ENCODE measurements at places on chromosomes 2 and 18.

DNA sequence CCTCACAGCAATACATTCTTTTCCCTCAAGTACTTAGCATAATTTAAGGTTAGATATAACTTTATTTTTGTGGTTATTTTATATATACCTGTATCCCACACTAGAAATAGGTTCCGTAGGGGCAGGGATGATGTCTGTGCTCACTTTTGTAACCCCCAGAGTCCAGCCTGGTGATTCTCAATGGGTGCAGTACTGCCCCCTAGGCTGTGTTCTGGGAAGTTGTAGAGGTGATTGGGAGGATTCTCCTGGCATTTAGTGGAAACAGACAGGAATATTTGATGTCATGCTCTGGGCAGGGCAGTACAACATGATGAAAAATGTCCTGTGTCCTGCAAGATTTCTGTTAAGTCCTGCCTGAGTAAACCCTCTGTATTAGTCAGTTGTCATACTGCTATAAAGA is 333.3 kb downstream of the PLCL1 start:
- no peak for DNase-seq

DNA sequence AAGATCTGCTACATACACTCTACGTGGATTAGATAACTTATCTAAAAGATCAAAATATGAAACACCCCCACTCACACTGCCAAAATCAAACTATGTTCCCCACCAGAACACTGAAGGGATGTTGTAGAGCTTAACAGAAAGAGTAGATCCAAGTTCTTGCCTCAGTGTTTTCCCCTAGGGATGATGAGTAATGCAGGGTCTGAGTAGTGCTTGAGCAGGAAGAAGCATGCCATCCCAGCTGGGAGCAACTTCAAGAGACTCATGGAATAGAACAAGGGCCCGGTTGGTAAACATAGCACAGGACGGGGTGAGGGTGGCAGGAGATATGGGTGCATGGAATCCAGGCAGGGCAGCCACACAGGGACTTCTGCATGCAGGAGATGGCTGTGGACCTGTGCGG is 74.3 kb downstream of the SNTG2 start:
- peak; percentile 84 for DNase-seq

DNA sequence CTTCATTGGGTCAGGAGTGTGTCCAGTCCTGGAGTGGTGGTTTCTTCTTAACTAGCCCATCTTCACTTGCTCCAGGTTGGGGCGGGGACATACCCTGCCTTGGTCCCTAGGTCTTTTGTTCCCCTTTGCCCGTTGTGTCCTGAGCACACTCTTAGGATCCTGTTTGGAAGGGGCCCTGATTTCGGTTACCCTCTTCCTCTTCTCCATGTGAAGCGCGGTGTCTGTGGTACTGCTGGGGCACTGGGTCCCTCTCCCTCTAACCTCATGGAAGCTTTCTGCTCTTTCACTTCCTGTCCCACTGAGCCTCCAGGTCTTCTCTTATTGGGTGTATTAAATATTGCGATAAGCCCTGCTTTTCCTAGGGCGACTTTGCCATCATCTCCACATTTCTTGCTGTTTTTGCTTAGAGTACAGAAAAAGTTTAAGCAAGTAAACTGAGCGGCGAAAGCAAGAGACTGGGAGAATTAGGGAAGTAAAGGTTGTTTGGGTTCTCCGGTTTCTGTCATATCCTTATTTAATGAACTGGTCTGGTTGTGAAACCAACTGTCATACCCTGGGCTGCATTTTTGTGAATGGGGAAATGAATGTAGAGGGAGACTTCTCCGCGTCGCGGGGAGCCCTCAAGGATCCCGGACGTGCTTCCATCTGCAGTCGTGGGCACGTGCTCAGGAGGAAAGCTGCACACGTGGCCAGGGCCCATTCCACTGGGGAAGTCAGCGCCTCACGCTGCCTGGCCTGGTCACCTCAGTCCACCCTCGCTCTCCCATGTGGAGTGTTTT is 73.8 kb upstream of the B3GNT7 start:
- no peak for DNase-seq

DNA sequence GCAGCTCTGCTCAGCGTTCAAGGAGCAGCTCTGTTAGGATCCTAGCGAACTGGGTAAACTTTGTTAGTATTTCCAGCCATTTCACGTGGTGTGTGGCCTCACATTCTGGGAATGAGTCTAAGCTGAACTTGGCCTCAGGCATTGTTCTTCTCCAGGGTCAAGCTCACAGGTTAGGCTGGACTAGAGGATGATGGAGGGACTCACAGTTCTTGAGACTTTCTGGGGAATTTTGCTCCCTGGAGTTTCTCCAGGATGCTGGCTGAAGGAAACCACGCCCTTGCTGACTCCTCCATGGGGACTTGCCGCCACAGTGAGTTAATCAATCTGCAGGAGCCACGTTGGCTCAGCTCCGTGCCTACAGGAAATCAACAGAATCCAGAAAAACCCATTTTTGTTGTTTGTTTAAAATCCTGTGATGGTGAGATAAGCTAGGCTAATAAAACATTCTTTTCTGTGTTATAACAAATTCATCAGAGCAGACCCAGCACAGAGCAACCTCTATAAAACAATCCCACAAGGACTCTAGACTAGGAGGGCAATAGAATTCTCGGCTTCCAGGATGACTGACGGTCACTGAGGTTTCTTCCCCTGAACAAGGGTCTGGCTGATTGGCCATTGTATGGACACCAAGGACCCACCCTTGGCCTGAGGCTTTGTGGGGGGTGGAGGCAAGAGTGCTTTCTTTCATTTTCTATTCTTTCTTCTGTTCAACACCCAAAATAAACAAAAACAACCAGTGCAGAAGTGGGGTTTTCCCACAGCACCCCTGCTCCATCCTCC is 12.6 kb downstream of the CNDP1 start:
- DNase-seq = peak; percentile 48

- DNase-seq = peak; percentile 6
Observed at GRCh38 chr2:232230560-232230959, 148.0 kb upstream of the ALPP start.

DNA sequence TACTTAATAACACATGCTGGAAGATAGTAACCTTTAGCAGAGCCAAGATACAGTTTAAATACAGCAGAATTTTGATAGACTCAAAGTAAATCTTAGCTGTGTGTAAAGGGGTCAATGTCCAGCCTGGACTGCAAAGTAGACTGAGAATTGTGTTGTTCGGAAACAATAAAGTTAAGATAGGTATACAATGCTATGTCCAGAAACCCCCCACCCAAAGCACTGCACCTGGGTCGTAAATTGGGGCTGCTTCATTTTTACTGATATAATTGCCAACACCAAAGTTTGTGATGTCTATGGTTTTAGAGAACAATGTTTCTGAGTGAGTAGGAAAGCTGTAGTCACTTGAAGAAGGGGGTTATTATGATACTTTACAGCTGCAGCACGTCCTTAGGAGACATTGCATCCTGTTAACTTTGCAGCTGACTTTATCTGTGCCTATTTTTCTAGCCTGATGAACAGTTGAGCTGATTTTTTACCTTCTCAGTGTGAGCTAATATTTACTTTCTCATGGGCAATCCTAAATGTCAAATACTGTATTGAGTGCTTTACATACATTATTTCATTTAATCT is 4.3 kb upstream of the NCOA1 start:
- DNase-seq = no peak

DNA sequence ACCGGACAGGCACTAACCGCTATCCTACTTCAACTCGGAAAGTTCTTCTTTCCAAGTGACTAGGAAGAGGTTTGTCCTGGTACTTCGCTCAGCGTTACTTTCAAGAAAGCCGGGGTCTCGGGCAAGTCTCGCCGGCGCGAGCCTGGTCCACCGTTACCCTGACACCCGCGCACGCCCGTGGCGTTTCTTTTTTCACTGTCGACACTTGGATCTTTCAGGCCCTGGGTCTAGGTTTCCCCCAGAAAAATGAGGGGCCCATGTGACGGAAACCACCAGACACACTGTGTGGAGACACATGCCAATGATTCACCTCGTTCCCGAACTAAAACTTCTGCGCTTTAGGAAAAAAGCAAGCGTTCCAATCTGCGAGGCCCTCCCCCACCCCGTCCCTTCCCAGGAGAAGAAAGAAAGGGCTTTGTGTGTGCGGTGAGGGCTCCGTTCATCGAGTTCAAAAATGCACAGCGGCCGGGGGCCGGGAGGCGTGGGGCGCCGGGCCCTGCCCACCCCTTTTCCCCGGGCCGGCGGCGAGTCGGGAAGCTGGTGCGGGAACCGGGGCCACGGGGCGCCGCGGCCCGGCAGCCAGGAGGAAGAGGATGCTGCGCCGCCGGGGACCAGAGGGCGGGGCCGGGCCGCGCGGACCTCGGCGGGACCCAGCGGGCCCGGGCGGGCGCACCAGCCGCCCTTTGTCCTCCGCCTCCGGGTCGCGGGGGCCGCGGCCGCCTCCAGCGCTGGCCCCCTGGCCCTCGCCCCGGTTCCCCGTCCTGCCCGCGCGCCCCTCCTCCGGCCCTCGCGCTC is 2.6 kb downstream of the ZNF521 start:
- peak; percentile 57 for DNase-seq

DNA sequence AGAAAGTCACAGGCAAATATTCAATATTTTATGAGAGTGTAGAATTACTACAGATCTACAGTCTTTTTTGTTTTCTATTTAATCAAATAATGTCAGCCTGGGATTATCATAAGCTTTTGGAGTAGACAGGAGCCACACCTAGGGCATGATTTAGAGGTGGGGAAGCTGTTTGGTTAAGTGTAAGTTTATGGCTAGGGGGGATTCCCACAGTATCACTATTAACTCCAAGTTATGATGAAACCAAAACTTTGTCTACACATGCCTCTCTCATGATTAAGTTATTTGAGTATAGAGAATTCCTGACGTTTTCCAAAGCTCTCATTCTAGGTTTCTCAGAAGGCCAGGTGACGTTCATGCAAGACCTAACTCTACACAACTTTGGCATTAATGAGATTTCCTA is 2.1 kb downstream of the SERPINB10 start:
- no peak for DNase-seq

DNA sequence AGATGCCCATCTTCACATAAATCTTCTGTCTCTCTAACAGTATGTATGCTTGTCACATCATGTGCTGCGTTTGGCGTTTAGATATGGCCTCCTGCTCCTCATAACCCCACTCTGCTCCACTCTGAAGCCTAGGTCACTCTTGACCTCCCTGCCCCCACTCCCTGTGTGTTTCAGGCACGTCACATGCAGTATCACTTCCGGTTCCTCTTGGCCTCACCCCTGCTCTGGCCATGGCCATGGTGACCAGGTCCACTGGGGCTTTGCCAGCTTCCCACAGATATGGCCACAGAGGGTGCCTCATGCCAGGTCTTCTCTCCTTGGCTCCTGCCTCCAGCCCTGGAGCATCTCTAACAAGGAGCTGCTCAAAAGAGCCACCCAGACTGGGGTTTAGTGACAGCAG is 160.0 kb downstream of the RNF152 start:
- DNase-seq = no peak

DNA sequence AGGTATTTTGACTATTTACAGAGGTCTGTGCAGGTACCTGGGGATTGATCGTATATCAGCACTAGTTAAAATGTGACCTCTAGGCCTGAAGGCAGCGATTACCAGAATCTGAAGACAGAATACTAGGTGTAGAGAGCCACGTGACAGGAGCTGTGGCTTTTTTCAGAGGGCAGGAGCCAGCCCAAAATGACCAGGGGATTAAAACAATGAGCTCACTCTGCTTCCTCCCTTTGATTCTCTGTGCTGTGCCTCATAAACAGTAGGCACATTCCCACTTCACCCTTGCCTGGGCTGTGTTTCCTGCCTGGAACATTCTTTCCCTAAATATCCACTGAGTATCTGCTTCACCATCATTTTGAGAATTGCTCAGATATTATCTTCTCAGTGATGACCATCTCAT is 15.2 kb downstream of the ITGAV start:
- DNase-seq = no peak

DNA sequence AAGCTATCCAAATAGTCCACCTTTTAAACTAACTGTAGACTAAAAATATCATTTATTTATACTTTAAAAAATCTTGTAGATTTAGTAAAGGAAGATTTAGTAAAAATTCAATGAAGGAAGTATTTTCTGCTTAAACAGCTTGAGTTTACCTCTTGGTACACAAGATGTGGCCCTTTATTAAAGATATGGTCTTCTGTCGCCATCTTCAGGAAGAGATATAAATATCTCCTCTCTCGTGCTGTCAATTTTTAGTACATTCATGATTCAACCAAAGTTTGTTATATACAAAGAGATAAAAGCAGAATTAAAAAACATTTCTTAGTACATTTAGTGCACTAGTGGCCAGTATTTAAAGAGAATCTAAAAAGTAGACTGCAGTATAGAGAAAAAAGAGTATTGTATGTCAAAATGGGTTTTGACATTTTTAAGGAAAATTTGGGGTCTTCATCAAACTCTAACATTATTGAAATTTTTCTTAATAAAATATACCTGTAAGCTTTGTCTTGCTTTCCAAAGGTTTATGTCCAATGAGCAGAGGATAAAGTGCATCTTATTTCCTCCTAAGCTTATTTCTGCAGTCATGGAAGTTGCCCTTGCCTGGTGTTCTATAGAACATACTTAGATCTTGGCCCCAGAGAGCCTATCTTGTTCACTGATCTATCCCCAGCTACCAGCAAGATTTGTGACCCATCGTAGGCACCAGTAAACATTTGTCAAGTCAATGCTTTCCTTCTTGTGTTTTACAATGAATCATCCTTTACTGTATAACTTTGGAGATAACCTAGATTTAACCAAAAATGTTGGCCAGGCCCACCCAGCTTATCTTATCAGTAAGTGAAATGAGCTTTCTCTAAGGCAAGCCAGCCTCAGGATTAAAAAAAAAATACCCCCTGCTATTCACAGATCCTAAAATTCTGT is 18.5 kb upstream of the EML6 start:
- peak; percentile 74 for DNase-seq

DNA sequence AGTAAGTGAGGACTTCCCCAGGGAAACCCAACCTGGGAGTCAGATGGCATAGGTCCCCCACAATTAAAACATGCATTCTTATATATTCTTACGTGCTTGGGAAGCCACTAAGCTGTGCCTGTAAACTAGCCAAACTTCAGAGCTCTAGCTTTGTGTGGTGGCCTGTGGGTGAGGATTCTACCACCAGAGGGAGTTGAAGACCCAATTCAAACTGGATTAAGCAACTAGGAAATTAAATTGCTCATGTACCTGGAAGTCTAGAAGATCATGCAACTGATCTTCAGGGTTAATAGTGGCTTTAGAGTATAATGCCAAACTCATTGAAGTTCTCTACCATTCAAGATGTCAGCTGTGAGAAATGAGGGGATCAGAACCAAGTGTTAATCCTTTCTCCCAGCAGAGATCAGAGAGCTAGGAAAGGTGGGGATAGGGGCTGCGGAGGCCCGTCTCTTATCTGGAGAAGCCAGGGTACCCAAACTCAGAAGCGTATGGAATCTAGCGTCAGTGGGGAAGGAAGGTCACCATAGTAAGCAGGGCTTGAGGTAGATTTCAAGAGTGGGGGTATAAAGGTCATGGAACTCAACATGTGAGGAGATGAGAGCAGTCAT is 53.2 kb upstream of the CCDC85A start:
- peak; percentile 44 for DNase-seq

GRCh38 chr2:214328941-214329340 is 81.9 kb upstream of the VWC2L start:
- no peak for DNase-seq

DNA sequence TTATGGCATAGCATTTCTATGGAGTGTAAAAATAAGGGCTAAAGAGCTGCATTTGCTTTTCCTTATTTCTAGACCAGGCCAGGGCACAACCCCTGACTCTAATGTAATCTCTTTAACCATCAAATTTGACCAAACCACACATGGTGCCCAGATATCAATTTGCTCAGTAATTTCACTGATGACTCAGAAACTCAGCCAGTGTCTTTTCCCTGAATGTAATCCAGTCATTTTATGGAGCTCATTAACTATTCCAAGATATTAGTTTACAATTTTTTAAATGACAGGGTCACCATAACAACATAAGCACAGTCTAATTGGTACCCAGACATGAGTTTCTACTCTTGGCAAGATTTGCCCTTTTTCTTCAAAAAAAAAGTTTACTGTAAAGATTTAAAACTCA is 270.8 kb upstream of the AGAP1 start:
- DNase-seq = no peak

All from fibroblast of skin of back (primary cell).